ENCODE measurements at places on chromosomes 1 and 21.

DNA sequence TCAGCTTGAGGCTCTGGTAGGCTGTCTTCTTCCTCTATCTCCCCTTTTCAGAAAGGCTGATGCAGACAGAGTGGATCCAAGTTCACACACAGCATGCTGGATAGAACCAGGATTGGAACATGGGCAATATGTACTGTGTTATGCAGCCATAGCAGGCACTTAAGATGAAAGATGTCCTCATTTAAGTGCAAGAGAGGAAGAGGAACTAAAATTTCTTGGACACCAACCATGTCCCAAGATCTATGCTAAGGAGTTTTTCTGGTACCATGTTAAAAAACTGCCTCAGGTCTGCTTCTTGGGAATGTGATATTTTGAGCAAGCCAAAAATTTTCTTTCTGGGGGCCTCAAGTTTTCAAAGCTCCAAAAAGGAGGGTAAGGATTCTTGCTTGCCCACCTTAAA is 1.2 kb downstream of the SDHB start:
- 0 out of 2 replicates have a peak overlapping the region, but pooled peaks have one; percentile 10 for H3K27ac ChIP-seq
- DNase-seq = no peak
- H3K36me3 ChIP-seq = no peaks in the 10 kb centered on the region
- H3K4me3 ChIP-seq = peak overlapping the region; percentile 100
- peaks cover 9% of the 10 kb centered on the region for H3K27me3 ChIP-seq
- H3K4me1 ChIP-seq = peaks cover 14% of the 10 kb centered on the region

DNA sequence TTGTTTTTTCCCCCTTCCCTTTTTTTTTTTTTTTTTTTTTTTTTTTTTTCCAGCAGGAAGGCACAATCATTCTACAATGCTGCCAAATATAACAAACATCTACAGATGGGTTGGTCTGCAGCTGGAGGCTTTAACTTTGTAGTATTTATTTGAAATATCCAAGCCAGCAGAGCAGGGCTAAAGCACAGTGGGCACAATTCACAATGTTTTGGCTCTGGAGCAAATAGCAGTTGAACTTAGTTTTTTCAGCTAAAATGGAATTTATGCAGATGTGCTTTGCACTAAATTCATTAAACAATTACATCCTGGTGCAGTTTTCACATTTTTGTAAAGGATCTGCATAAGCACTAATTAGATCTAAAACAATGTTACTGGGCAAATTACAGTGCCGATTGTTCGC is 39.8 kb upstream of the ZBTB18 start:
- H3K4me3 ChIP-seq = no peak overlapping the region
- H3K27me3 ChIP-seq = peaks cover 15% of the 10 kb centered on the region
- H3K4me1 ChIP-seq = peaks cover 15% of the 10 kb centered on the region
- H3K27ac ChIP-seq = no peak overlapping the region

DNA sequence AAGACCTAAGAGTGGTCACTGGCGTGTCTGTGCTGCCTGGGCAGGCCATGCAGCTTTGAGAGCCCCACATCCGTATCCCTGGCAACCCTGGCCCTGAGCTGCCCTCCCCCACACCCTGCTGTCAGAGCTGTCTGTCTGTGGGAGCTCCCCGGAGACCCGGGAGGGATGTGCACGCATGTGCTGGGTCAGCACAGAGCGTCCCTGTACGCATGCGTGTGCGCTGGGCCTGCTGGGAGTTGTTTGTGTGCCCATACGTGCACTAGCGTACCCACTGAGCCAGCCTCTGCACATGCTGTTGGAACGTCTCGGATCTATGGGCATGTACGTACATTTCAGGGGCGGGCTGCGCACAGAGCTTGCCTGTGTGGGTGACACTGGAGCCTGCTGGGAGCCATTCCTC is 89.3 kb downstream of the EPHB2 start:
- no peaks in the 10 kb centered on the region for H3K36me3 ChIP-seq
- H3K27ac ChIP-seq = no peak overlapping the region
- peaks cover 8% of the 10 kb centered on the region for H3K27me3 ChIP-seq
- H3K4me3 ChIP-seq = no peak overlapping the region
- no peak for DNase-seq
- H3K4me1 ChIP-seq = peaks cover 12% of the 10 kb centered on the region

DNA sequence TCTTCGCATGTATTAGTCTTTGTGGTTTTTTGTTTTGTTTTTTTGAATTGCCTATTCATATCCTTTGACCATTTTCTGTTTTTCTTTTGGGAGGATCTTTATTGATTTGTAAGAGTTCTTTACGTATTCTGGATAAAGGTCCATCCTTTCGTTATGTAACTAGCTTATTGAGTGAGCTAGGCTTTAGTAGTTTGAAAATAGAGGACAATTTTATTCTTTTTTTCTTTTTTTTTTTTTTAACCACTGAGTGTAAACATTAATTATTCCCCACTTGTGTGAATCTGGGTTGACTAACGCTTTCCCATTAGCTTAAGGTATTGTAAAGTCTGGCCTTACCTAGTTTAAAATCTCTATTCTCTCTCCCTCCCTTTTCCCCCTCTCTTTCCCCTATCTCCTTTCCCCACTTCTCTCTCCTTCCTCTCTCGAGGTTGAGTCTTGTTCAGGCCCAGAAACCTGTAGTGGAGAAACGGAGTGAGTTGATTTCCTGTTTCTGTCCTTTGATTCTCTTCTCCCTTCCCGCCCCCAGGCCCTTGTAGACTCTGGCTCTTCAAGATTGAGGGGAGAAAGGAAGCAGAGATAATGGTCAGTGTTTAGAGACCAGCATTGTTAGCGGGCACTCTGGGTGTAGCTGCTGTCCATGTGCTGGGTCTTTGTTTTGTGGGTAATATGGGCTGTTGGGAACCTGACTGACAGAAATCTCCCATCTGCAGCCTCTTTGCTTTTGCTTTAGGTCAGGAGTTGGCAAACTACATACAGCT is 1.5 kb downstream of the MORC3 start:
- peak overlapping the region; percentile 86 for H3K27ac ChIP-seq
- H3K4me1 ChIP-seq = peaks cover 50% of the 10 kb centered on the region
- DNase-seq = no peak
- peak overlapping the region; percentile 93 for H3K4me3 ChIP-seq
